A549 treated with DMSO at 1 μM for 4 hours (cell line): ENCODE measurements at places on chromosomes 5 and 9. TPM values are rescaled to one million over a fixed set of nuclear protein-coding genes. Genes with fewer than 3 reads are reported as not detected.

Gene SHISAL2B
- total RNA-seq = not detected in 5 replicates

Gene KIF4B
- total RNA-seq = 0.03 to 0.05 TPM (median 0.04 TPM) in 3 of 5 replicates, not detected in the others

Gene OR1L8
- total RNA-seq = not detected in 5 replicates

Gene SLC34A3
- 0.07 to 0.14 TPM (median 0.11 TPM) in 4 of 5 replicates, not detected in the other for total RNA-seq

Gene FYB1
- 12.9 to 18.3 TPM (median 17.1 TPM) in 5 replicates for total RNA-seq

Gene SUSD3
- 0.26 to 0.79 TPM (median 0.58 TPM) in 5 replicates for total RNA-seq

Gene TOR4A
- 18.6 to 28.5 TPM (median 28.1 TPM) in 5 replicates for total RNA-seq

Gene PCDHGA4
- 0.09 to 0.17 TPM (median 0.14 TPM) in 5 replicates for total RNA-seq

Gene SCAI
- 0.78 to 2.6 TPM (median 2.0 TPM) in 5 replicates for total RNA-seq

Gene ENTPD8
- 0.13 to 0.40 TPM (median 0.24 TPM) in 5 replicates for total RNA-seq

Gene WNT8A
- not detected in 5 replicates for total RNA-seq

Gene PAX5
- total RNA-seq = 0.01 to 0.07 TPM (median 0.01 TPM) in 3 of 5 replicates, not detected in the others

Gene AKNA
- 4.0 to 4.6 TPM (median 4.3 TPM) in 5 replicates for total RNA-seq

Gene NUTM2F
- not detected in 5 replicates for total RNA-seq

Gene CD274
- total RNA-seq = 1.9 to 3.1 TPM (median 2.8 TPM) in 5 replicates

Gene EPB41L4A
- 1.1 to 1.5 TPM (median 1.3 TPM) in 5 replicates for total RNA-seq

Gene FAM151B
- 1.3 to 2.2 TPM (median 1.9 TPM) in 5 replicates for total RNA-seq

Gene GABRB2
- total RNA-seq = not detected in 5 replicates

Gene ABCA1
- total RNA-seq = 6.3 to 8.7 TPM (median 6.5 TPM) in 5 replicates

Gene FABP6
- total RNA-seq = 0.57 to 1.0 TPM (median 0.85 TPM) in 5 replicates

Gene COL27A1
- 10.6 to 16.2 TPM (median 14.5 TPM) in 5 replicates for total RNA-seq

Gene PGM5
- not detected in 5 replicates for total RNA-seq

Gene GRXCR2
- not detected in 5 replicates for total RNA-seq

Gene CSF1R
- total RNA-seq = 0.05 to 0.37 TPM (median 0.09 TPM) in 5 replicates

Gene ZNF454
- total RNA-seq = not detected in 5 replicates

Gene S1PR3
- total RNA-seq = 27.0 to 36.6 TPM (median 33.5 TPM) in 5 replicates

Gene CDC20B
- total RNA-seq = 0.07 to 0.14 TPM (median 0.09 TPM) in 3 of 5 replicates, not detected in the others

Gene AK1
- 41.4 to 79.4 TPM (median 65.1 TPM) in 5 replicates for total RNA-seq

Gene FCHSD1
- 7.7 to 11.9 TPM (median 9.8 TPM) in 5 replicates for total RNA-seq

Gene KCNMB1
- not detected in 5 replicates for total RNA-seq

Gene GAS1
- total RNA-seq = 0.05 to 0.08 TPM (median 0.06 TPM) in 4 of 5 replicates, not detected in the other

Gene FGF10
- not detected in 5 replicates for total RNA-seq

Gene ASTN2
- total RNA-seq = 2.8 to 5.8 TPM (median 5.4 TPM) in 5 replicates

Gene ENTREP1
- total RNA-seq = 0.39 to 0.58 TPM (median 0.48 TPM) in 5 replicates

Gene PAEP
- total RNA-seq = 0.13 to 0.46 TPM (median 0.20 TPM) in 3 of 5 replicates, not detected in the others

Gene CCDC192
- not detected in 5 replicates for total RNA-seq

Gene TGFBI
- total RNA-seq = 1,489 to 2,280 TPM (median 1,868 TPM) in 5 replicates

Gene C9orf153
- total RNA-seq = 0.14 to 0.65 TPM (median 0.26 TPM) in 3 of 5 replicates, not detected in the others

Gene GALNT12
- 3.3 to 5.5 TPM (median 4.4 TPM) in 5 replicates for total RNA-seq

Gene GGTA1
- total RNA-seq = not detected in 5 replicates

Gene TAS2R1
- not detected in 5 replicates for total RNA-seq

Gene FEM1C
- 6.5 to 8.0 TPM (median 7.5 TPM) in 5 replicates for total RNA-seq

Gene CATSPER3
- 0.17 to 0.63 TPM (median 0.47 TPM) in 5 replicates for total RNA-seq

Gene QRFP
- total RNA-seq = not detected in 5 replicates
